ENCODE measurements at places on chromosomes 1 and 21. TPM values are rescaled to one million over a fixed set of nuclear protein-coding genes. Genes with fewer than 3 reads are reported as not detected.

The MTR gene
- 4.3 TPM for total RNA-seq

The TFF2 gene
- total RNA-seq, result not detected

The YOD1 gene
- 8.0 TPM for total RNA-seq

The MXRA8 gene
- total RNA-seq, result 0.44 TPM

The PSMD4 gene
- 173 TPM for total RNA-seq

The KMO gene
- 1.0 TPM for total RNA-seq

The NEGR1 gene
- total RNA-seq, result not detected

The FCGR1A gene
- total RNA-seq, result not detected

The SPRR2B gene
- not detected for total RNA-seq

The GREM2 gene
- total RNA-seq, result 0.14 TPM

The SLC9C2 gene
- not detected for total RNA-seq

The GOLT1A gene
- total RNA-seq, result 4.4 TPM

The RBM34 gene
- 72.0 TPM for total RNA-seq

The TRAPPC10 gene
- 17.4 TPM for total RNA-seq

The RIMS3 gene
- total RNA-seq, result 1.1 TPM

The ALX3 gene
- total RNA-seq, result not detected

The ZZZ3 gene
- total RNA-seq, result 13.6 TPM

The EXTL2 gene
- total RNA-seq, result 6.9 TPM

The CD1D gene
- not detected for total RNA-seq

The OR2L2 gene
- not detected for total RNA-seq

The SELENBP1 gene
- 6.5 TPM for total RNA-seq

The DCAF6 gene
- total RNA-seq, result 24.6 TPM

The PLCH2 gene
- total RNA-seq, result 0.53 TPM

The ZNF648 gene
- not detected for total RNA-seq

The DPT gene
- not detected for total RNA-seq

The ADAMTS5 gene
- not detected for total RNA-seq

The WDR64 gene
- total RNA-seq, result not detected

The KCND3 gene
- not detected for total RNA-seq

The LIN28A gene
- total RNA-seq, result not detected

The OPTC gene
- not detected for total RNA-seq

The SLAMF7 gene
- 1.7 TPM for total RNA-seq

The TSPAN2 gene
- total RNA-seq, result 1.3 TPM

The LCE1C gene
- total RNA-seq, result not detected

The MTMR11 gene
- total RNA-seq, result 7.6 TPM

The FCRL6 gene
- total RNA-seq, result not detected

The CELA2B gene
- not detected for total RNA-seq
